ENCODE measurements at places on chromosomes 5 and 9.

DNA sequence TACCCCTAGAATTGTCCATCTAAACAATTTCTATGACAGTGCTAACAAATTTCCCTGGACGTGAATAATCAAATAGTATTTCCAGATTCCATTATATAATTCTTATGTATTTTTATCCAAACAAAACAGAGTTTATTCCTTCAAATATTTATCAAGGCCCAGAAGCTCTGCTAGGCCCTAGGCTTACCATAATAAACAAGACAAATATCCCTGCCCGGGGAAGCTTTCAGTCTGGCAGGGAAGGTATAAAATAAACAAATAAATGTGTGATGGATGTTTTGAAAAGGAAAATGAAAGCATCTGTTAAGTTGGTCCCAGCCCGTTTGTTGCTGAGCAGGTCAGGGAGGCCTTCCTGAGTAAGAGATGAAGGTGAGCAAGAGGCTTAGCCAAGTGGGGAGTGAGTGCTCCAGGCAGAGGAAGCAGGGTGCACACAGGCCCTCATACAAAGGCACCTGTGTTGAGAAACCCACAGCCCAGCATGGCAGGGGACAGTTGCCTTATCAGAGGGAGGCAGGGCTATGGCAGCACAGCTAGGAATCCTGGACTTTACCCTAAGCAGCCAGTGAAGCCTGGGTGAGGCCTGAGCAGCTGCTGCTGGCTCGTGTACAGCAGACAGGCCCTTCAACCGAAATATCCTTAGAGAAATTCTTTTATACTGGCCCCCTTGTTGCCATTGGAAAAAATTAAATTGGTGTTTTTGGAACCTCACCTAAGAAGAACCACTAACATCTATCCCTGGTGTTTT lies 7.7 kb upstream of the SLC35D2 start:
- no peak for DNase-seq

DNA sequence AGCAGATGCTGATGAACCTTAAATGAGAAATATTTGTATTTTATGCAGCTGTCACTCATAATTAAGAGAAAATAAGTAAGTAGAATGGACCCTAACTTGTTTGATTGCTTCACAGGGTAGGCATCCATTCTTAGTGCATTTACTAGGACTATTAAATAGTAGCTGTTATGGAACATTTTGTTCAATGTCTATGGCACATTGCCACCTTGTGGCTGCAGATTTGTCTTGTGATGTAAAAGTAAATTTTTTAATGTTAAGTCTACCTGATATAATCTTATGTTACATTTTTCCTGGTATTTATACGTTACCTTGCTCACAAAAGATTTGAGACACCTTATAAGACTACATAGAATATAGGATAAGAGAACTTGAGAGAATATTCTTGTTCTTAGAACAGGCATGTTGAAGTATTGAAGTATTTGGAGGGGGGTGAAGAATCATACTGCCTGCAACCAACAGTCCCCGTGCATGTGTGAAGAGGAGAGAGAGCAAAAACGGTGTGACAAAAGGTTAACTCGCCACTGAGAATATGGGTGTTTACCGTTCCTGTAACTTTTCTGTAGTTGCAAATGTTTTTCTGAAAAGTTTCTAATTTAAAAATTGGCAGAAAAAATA lies 161.1 kb downstream of the MAST4 start:
- no peak for DNase-seq

DNA sequence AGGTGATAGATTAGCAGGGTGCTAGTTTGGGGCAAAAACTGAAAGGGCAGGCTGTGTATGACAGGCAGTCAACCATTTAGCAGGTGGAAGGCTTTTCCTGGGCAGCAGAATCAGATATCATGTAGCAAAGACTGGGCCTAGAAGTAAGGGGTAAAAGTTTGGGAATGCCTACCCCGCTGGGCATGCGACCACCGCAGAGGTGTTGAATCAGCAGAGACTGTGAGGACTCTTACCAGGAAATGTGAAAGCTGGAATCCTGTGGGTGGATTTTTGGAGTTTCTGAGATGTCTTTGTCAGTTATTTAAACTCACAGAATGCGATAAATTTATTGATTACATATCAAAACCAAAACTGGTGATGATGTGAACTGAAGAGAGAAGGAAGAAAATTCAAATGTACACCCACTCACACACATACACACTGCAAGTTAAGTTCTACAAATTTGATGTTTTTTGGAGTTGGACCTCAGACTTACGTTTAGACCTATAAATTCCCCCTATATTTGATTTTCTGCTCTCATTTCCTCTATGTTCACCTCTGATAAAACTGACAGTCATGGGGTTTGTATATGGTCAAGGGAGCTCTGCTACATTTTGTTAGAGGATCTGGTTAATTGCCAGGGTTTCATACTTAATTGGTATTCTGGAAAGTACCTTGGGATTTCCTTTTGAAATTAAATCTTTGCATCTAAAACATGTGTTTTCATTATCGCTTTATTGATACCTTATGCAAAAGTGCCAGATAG lies 333.6 kb downstream of the CSNK1G3 start:
- no peak for DNase-seq

GRCh38 chr9:27654629-27655285 lies 81.5 kb upstream of the C9orf72 start:
- no peak for DNase-seq

- DNase-seq: no peak
Measured at GRCh38 chr5:78062645-78063044, 231.9 kb downstream of the AP3B1 start.

DNA sequence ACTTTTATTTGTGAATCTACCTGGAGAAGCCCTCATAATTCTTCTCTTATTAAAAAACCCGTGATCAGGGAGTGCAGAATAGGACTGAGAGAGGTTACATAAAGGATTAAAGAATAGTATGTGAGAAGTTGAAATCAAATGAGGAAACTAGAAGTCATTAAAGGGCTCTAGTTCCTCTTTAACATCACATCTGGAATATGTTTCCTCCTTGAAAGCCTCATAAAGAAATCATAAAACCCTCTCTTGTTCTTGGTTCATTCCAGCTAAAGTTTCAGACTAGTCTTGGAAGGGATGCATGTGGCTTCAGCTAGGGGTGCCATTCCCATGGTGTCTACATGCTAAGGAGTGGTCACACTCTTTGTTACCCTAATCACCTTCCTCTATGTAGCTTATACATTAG lies 5.7 kb upstream of the C5orf46 start:
- DNase-seq: no peak

All from T-helper 22 cell (primary cell).